ENCODE measurements at places on chromosomes 1 and 21. TPM values are rescaled to one million over a fixed set of nuclear protein-coding genes. Genes with fewer than 3 reads are reported as not detected.
A peak's percentile ranks its signal among the peaks of the same experiment; 100 is the strongest.

TMEM54 gene
- total RNA-seq: 10.5 TPM

CD34 gene
- total RNA-seq: 72.5 TPM

FOXD2 gene
- not detected for total RNA-seq

LCE3D gene
- not detected for total RNA-seq

SPRR2D gene
- not detected for total RNA-seq

KCNJ9 gene
- not detected for total RNA-seq

KCNC4 gene
- total RNA-seq: 4.2 TPM

LEFTY1 gene
- total RNA-seq: 0.13 TPM

DNA sequence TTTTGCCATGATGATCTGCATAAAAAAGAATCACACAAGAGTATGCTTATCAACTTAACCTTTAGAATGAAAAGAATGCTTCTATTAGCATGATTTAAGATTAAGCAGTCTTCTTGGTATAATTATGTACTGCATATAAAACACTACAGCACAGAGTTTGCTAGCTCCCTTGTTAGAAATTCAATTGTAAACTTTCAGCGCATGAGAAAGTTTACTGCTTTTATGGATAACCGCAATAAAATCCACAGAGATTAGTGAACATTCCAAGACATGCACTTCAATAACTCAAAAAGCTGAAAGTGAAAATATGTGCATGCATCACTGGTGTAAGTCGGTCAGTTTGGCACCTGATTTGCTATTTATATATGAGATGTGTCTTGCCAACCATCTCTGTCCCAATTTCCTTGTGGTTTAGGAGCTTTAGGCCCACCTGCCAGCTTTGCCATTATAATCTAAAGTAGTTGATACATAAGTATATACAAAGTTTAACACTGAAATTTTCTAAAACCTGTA is 16.9 kb downstream of the CCT8 start:
- DNase-seq: no peak

GRCh38 chr1:216710055-216710454 is 13.2 kb downstream of the ESRRG start:
- no peak for DNase-seq

- DNase-seq: no peak
These were observed 5.1 kb downstream of the LAMB3 start for GRCh38 chr1:209647156-209647555.

DNA sequence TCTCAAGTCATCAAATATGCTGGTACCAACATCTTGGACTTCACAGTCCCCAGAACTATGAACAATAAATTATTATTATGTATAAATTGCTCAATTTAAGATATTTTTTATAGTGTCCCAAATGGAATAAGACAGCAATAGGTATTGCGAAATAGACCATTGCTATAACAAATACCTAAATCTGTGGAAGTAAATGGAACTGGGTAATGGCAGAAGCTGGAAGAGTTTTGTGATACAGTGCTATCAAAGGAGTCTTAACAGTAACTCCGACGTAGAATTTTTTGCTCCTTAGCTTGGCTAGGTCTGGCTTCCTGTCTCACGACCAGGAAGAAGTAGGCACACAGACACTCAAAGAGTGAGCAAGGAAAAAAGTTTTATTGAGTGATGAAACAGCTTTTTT is 1791.5 kb downstream of the PLA2G4A start:
- DNase-seq: no peak

DNA sequence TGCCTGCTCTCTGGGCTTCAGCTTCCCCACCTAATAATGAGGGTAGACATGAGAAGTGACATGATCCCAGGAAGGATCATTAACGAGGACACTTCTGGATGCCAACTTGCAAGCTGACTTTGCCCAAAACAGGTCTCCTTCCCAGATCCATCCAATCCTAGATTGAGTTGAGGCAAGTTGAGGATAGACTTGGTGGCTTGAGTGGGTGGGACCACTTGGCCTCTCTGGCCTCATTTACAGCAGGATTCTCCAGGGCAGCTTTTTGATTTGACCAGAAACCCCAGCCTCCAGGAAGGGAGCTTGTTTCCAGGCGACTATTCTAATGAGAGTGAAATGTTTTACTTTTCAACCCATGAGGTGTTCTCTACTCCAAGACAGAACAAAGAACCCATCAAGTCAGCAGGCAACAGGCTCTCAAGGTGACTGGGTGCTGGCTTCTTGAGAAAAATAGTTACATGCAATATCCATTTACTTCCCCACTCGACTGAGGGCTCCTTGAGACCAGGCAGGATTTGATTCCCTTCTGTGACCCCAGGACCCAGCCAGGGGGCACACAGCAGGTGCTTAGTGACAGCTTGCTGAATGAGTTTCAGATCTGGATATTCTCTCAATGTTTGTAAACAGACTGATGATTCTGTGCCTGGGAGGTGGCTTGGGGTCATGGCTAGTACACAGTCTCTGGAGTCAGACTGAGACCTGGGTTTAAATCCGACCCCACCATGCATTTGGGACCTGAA is 128.2 kb downstream of the DMRTB1 start:
- no peak for DNase-seq

- DNase-seq: no peak
These were observed 364.3 kb upstream of the PTBP2 start for GRCh38 chr1:96357141-96357765.

DNA sequence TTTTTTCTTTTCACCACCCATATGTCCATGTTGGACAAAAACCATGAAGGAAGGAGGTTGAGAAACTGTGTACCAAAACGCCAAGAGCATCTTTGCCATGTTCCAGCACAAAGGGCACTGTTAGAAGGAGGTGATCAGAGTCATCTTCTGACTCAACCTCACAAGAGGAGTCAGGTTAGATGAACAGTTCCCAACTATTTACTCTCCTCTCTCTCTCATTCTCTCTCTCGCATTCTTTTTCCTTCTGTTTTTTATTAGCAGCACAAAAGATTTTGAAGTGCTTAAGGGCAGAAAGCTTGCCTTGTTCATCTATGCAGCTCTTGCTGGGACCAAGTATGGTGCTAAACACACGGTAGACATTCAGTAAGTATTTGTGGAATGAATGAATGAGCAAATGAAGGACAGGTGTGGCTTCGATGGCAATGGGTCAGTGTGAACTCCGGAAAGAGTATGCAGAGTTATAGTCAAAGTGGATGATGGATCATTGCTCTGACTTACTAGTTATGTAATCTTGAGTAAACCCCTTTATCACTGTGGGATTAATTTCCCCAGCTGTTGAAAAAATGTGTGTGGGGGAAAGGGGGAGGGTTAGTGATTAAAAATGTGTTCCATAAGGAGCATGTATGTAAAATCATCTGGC is 33.9 kb downstream of the DDR2 start:
- no peak for DNase-seq

- DNase-seq: no peak
These were observed 200.8 kb upstream of the ST6GALNAC5 start for GRCh38 chr1:76666499-76666898.

- no peak for DNase-seq
These were observed 374.0 kb downstream of the NTNG1 start for GRCh38 chr1:107514841-107515240.

GRCh38 chr1:102183711-102184110 is 187.0 kb upstream of the OLFM3 start:
- DNase-seq: no peak

- DNase-seq: peak; percentile 57
These were observed 629 bp downstream of the CTNNBIP1 start for GRCh38 chr1:9909234-9910046.

DNA sequence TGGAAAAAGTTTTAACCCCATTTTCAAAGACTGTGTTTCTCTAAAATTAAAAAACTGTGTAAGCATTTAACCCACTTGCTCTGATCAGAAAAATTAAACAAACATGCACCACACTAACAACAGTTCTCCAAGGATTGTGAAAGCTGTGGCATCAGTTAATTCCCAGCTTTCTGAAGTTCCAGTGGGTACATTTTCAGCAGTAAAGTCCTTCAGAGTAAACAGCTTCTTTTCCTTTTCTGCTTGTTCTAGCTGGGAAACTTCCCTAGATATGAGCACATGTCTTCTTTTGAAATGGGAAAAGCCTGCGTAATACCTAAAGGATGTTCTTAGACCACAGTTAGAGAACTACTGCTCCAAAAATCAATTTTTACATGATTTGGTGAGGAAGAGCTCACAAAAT is 11.1 kb downstream of the PRRX1 start:
- DNase-seq: no peak

- no peak for DNase-seq
These were observed 33.6 kb downstream of the USP25 start for GRCh38 chr21:15763359-15763758.

- DNase-seq: no peak
These were observed 58.6 kb downstream of the PTGFR start for GRCh38 chr1:78549331-78549730.

GRCh38 chr1:7915826-7916500 is 24.7 kb downstream of the TNFRSF9 start:
- no peak for DNase-seq

- DNase-seq: no peak
These were observed at the start of gene SPRR2A for GRCh38 chr1:153057375-153057774. SPRR2A (minus strand) TSS chr1:153057512; CDS start chr1:153056735, 777 bp downstream.

- DNase-seq: no peak
These were observed 346.2 kb downstream of the BARHL2 start for GRCh38 chr1:90370686-90371447.

DNA sequence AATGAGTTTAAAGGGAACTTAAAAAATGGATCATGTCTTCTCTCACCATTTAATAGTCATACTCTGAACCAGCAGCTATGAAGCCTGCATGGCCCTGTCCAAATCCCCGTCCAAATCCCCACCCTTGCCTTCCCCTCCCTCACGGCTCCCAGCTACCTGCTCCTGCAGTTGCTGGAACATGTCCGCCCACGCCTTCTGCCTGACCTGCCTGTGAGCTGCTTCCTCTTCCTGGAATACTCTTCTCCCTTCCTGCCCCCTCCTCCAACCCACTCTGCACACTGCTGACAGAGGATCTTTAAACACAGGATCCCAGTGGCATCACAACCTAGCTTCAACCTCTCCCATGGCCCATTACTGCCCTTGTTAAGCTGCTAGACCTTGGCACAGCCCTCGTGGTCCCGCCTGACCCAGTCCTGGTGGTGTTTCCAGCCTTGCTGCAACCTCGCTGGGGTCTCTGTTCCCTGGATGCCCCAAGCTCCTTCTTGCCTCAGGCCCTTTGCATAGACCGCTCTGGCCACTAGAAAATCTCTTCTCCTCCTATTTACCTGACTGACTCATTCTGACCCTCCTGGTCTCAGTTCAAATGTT is 118.3 kb downstream of the PTPRU start:
- no peak for DNase-seq

DNA sequence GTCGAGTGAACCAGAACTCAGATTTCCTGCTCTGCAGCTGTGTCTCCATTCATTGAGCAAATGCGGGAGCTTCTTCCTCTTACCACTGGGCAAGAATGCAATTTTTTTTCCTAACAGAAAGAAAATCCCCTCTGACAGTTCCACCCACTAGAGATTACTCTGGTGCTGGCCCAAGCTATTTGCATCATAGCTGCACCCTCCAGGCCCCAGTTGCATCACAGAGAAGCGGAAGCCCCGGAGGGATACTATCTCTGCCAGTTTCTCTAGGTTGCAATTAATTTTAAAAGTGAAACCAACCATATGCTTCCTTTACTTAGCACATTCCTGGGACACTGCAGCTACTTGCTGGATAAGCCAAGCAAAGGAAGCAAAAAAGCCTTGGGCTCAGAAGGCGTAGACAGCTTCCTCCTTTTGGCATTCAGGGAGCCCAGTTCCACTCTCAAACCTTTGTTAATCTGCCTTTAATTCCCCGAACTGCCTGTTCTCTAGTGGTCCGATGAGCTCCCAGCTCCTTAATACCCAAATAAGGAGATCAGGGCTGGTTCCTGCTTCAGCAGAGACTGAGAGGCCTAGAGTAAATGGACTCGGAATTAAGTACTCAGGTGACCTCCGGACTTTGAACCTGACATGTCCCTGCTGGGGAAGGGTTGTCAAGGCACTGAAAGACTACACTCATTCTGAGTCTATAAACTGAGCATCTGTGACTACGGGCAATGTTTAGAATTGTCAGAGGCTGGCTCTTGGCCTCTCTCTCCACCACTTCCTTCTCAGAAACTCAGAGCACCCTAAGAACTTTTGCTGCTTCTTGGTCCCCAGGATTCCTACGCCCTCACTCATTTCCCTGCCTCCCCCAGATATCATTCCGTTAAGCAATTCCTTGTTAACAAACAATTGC is 72.5 kb upstream of the TNFSF18 start:
- peak; percentile 82 for DNase-seq

DNA sequence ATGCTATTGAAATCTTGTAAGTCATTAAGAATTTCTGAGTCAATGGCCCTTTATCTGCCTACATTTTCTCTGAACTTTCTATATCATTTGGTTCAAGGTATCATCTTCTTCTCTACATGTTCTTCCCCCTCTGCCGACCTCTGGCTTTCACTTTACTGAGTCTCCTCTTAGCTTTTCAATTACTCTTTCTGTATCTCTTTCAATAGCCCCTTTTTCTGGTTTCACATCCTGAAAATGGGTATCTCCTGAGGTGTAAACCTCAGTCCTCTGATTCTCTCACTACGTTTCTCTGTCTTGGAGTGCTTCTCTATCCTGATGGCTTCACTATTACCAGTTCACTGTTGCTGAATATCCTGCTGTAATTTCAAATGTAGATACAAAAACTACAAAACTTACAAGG is 98.9 kb downstream of the LYST start:
- no peak for DNase-seq

DNA sequence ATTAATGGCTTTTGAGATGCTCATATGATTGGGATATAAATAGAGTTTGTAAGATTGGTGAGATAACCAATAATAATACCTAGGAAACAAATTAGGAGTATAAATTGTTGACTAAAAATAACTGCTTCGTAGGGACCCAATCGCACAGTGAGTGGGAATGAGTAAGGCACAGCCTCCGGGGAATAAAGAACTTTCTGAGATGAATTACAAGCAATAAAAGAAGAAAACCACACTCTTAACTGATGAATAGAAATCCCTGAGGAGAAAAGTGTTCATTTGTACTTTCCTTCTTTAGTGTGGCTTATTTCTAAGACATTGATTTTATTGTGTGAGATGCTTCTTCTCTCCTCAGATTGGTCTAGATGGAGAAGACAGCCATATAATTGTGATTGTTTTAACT is 443.4 kb upstream of the PRMT6 start:
- DNase-seq: no peak

- DNase-seq: no peak
These were observed 894.0 kb downstream of the KCNT2 start for GRCh38 chr1:195714248-195714647.

GRCh38 chr1:223345720-223346119 is 18.3 kb downstream of the SUSD4 start:
- no peak for DNase-seq

DNA sequence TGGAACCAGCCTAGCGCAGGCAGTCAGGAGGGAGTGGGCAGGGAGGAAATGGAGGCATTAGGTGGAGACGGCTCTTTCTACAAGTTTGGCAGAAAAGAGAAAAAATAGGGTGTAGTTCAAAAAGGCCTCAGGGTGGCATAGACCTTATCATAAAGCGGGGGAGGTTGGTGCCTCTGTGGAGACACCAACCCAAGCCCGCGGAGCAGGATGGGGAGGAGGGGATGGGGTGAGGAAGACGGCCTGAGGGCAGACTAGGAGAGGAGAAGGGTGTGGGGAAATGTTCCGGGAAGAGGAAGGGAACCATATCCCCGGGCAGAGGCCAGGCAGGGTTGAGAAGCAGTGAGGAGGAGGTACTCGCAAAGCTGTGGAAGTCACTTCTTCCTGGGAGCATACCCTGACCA is 17.4 kb upstream of the SHE start:
- no peak for DNase-seq
